ENCODE measurements at places on chromosomes 12 and 14.
A peak's percentile ranks its signal among the peaks of the same experiment; 100 is the strongest.

DNA sequence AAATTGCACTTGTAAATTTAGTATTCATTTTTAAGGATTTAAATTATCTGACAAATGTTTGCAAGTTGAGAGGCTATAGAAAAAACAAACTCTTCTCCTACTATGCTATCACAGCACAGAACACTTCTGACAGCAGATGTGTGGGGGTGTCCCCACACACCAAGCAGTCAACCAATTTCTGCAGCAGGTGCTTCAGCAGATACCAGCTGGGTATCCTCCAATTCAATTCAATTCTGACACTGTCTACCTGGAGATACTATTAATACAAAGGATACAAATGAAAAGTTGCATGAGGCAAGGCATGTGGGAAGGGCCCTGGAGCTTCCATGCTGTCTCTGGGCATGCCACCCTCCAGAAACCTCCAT is 35.1 kb downstream of the PCNX1 start:
- H3K4me1 ChIP-seq: peaks cover 15% of the 10 kb centered on the region
- peaks cover 3% of the 10 kb centered on the region for H3K36me3 ChIP-seq
- DNase-seq: no peak
- H3K27me3 ChIP-seq: no peaks in the 10 kb centered on the region
- no peak overlapping the region for H3K27ac ChIP-seq

DNA sequence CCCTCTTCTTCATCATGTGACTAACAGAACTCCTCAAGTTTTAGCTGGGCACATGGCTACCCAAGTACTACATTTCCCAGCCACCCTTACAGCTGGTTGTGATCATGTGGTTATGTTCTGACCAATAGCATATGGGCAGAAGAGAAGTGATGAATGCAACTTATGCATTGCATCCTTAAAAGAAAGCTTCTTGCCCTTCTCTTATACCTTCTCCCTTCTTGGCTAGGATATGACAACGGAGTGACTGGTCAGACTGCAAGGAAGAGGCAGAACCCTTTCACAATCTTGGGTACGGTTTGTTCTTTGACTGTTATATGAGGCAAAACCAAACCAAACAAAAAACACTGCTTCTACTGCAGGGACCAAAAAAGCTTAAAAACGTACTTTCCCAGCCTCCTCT is 66.5 kb upstream of the MAX start:
- peaks cover 5% of the 10 kb centered on the region for H3K4me1 ChIP-seq
- no peak for DNase-seq
- H3K27me3 ChIP-seq: peaks cover 12% of the 10 kb centered on the region

- DNase-seq: peak; percentile 65
- no peak overlapping the region for H3K27ac ChIP-seq
- H3K4me3 ChIP-seq: no peak overlapping the region
- peaks cover 4% of the 10 kb centered on the region for H3K4me1 ChIP-seq
- H3K36me3 ChIP-seq: no peaks in the 10 kb centered on the region
These were observed 213.5 kb upstream of the SLC38A2 start for GRCh38 chr12:46585854-46586621.

- no peak overlapping the region for H3K4me3 ChIP-seq
- H3K36me3 ChIP-seq: no peaks in the 10 kb centered on the region
- no peaks in the 10 kb centered on the region for H3K27me3 ChIP-seq
These were observed 83.9 kb downstream of the FUT8 start for GRCh38 chr14:65496178-65496993.

DNA sequence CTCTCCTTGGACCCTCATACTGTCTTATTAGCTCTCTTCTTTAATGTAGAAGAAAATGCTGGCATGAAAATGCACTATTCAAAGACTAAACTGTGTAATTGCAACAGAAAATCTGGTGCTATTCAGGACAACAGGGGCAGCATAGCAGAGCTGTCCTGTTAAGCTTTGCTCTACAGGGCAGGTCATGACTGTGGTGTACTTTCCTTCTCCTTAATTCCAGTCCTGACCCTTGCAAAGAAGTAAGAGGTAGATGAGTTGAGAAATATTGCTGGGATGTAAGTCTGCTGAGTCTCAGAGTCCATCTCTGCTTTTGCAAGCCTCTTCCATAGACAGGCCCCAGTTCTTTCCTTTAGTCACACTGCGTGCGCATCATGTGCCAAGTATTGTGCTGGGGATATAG is 52.6 kb upstream of the STK38L start:
- no peaks in the 10 kb centered on the region for H3K36me3 ChIP-seq
- peaks cover 4% of the 10 kb centered on the region for H3K4me1 ChIP-seq
- DNase-seq: no peak

- DNase-seq: no peak
- H3K36me3 ChIP-seq: no peaks in the 10 kb centered on the region
- H3K4me1 ChIP-seq: no peaks in the 10 kb centered on the region
- no peak overlapping the region for H3K4me3 ChIP-seq
- H3K27me3 ChIP-seq: no peaks in the 10 kb centered on the region
These were observed 58.8 kb upstream of the NUDT4 start for GRCh38 chr12:93318720-93319522.

GRCh38 chr12:102475355-102475754 is 5.0 kb downstream of the IGF1 start:
- no peak for DNase-seq
- peaks cover 25% of the 10 kb centered on the region for H3K4me1 ChIP-seq
- H3K27me3 ChIP-seq: no peaks in the 10 kb centered on the region

Measured in upper lobe of right lung (tissue), 1 donor.